ENCODE measurements at places on chromosomes 2 and 18.
A peak's percentile ranks its signal among the peaks of the same experiment; 100 is the strongest.

DNA sequence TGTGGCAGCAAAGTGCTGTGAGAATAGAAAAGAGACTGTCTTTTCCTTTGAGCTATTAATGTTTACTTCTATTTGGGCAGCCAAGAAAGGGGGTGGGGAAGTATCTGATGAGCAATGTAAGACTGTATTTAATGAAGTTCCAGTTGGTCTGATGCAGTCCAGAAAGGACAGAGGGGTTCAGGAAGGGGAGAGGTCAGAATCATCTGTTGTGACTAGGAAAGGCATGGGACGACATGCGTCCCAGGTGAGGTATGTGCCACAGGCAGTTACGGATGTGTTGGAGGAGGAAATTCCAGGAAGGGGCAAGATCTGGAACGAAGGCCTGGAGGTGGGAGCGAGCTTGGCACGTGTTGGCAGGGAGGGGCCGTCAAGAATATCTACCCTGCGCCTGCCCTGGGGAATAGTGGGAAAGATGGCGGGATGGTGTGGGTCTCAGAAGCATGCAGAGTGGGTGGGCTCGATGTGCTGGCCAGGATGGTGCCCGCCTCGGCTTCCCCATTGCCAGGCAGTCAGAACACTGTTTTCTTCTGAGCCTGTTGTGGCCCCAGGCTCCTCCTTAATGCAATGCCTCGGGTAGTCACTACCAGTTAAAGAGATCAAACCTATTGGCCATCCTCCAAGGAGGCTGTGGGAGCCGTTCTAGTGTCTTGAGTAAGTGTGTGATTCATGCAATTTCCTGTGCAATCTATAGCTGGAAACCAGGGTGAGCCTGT lies 57.8 kb upstream of the TXNDC2 start:
- DNase-seq = no peak

DNA sequence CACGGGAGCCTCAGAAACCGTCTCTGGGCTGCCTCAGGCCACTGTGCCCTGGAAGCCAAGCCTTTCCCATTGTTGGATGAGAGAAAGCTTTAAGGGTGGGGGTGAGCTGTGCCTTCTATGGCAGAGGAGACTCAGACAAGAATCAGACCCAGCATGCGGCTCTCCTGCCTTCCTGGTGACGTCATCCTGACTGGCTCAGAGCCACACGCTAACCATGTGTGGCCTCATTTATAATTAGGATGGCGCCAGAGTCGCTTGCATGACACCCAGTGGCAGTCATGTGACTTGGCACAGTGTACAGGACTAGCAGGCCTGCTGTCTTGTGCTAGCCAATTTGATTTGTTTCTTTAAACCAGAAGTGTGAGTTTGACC lies 99.1 kb downstream of the SH3BP4 start:
- DNase-seq = no peak

GRCh38 chr2:206642075-206643025 lies at the start of gene FAM237A:
FAM237A (plus strand) TSS chr2:206642487; CDS start chr2:206644237, 1,750 bp downstream.
- no peak for DNase-seq

DNA sequence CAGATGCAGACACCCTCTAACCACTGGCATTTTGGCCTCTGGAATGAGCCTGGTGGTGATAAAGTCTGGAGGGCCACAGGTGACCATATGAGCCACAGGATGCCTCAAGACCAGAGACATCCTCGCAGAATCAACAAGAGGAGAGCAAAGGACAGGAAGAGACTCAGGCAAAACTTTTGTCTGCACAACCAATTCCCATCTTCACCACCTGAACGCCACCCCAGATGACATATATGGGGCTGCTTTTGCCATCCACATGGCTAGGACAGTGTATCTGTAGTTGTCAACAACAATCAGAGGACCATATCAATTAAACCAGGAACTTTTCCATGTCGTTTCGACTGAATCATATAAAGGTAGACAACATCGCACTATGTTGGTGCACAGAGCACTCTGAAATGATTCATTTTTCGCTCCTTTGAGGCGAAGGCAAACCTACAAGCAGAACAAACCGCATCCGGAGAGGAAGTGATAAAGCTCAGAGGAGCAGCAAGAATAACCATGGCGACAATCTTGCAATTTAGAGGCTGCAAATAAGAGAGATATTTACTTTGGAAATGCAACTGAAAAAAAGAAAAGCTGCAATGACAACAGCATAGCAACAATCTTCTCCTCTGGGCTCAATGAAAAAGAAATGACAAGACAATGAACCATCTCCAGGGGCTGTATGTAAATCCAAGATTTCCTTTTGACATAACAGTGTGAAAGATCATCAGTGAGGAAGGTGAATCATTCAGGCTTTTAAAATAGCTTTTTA lies 204.5 kb downstream of the ARL4C start:
- peak; percentile 74 for DNase-seq

GRCh38 chr2:232581725-232582124 lies 31.2 kb downstream of the EIF4E2 start:
- DNase-seq = no peak

DNA sequence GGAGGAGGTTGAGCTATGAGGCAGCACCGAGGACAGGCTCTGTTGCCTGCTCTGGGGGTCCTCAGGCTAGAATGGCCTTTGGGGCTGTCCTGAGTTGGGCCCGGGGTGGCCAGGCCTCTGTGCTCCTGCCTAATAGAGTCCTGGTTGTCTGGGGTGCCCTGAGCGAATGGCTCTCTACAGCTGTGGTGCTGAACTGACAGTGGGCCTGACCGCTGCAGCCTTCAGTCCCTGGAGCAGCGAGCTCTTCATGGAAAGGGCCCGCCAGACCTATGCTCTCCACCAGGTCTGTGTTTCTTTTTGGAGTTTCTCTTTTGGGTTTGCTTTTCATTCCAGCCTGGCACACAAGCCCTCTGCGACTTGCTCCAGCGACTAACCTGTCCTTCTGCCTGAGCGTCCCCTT lies 679.0 kb upstream of the RAB6C start:
- DNase-seq = no peak

DNA sequence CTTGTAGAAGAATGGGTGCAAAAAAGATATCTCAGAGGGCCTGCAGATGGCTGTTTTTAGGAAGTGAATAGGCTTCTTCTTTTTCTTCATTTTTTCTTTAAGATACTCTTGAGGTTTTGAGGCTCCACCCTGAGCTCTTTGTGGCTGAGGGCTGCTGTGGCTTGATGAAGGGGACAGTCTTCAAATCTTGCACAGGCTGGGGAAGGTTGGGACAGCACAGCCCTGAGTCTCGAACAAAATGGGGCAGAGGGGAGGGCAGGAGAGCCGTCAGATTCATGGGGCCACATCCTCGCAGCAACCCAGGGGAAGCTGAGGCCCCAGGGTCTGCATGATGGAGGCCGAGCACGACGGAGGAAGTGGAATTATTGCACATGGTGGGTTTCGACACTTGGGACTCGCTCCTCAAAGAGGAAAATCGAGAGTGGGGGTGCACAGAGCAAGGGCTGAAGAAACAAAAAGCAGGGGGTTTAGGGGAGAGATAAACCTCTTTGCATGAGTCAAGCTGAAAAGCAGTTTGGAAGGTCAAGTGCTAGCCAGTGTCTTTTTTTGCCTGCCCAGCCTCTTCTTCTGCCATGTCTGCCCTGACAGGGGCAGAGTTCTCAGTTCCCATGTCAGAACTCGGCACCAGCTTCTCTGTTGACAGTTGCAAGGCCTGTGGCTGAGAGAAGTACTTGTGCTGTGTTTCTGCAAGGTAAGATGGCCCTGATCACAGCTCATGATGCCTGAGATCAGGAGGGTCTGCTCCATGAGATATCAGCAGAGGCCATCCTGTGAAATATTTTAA lies 19.5 kb downstream of the INPP4A start:
- DNase-seq = no peak

DNA sequence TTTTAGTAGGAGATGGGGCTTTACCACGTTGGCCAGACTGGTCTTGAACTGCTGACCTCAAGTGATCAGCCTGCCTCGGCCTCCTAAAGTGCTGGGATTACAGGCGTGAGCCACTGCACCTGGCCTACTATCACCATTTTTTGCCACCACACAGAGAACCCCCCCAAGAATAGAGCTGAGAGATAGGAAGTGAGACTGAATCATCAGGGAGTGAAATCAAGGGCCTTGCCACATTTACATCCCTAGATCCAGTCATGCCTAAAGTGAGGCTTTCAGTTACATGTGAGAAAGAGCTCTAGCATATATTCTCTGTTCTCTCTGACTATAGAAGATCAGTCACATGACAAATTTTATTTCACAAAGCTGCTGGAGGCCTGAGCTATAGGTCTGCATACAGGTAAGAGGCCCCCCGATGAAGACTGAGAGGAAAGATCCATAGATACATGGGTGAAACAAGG lies 28.0 kb upstream of the KCMF1 start:
- DNase-seq = no peak

DNA sequence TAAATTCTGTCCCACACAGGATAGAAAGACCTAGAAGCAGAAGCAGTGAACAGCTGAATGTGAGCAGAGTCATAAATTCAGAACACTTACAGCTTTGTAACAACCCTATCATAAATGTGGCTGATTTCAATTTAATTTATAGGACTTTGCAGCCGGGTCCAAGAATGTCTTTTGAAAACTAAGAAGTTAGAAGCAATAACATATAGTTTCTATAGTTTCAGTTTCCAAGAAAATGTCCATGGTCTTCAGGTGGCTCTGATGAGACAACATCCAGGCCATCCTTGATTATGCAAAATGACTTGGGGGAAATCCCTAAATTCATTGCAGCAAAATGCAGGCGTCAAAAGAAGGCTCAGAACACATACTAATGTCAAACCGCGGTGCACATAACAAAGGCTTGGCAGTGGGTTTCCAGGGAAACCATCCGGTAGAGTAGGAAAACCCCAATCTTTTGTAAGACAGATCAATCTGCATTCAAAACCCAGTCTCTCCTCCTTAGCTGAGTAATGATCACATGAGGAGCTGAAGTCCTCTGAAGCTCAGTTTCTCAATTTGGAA lies 442.2 kb upstream of the ID2 start:
- no peak for DNase-seq

- DNase-seq = no peak
Measured at GRCh38 chr18:54952026-54952425, 7.2 kb downstream of the CCDC68 start.

GRCh38 chr18:46759890-46760289 lies 3.0 kb upstream of the ST8SIA5 start:
- DNase-seq = no peak

- no peak for DNase-seq
Measured at GRCh38 chr18:22490429-22490846, 72.7 kb upstream of the CTAGE1 start.

DNA sequence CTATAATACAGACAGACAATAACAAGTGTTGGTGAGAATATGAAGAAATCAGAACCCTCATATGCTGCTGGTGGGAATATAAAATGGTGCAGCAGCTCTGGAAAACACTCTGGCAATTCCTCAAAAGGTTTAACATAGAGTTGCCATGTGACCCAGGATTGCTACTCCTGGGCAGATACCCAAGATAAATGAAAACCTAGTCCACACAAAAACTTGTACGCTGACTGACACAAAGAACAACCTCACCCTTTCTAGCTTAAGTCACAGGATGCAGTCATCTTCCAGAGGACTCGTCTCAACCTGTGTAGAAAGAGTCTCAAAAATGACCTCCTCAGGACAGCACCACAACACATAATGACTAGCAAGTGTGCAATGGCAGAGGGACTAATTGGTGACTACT lies 71.6 kb upstream of the ACAA2 start:
- no peak for DNase-seq

DNA sequence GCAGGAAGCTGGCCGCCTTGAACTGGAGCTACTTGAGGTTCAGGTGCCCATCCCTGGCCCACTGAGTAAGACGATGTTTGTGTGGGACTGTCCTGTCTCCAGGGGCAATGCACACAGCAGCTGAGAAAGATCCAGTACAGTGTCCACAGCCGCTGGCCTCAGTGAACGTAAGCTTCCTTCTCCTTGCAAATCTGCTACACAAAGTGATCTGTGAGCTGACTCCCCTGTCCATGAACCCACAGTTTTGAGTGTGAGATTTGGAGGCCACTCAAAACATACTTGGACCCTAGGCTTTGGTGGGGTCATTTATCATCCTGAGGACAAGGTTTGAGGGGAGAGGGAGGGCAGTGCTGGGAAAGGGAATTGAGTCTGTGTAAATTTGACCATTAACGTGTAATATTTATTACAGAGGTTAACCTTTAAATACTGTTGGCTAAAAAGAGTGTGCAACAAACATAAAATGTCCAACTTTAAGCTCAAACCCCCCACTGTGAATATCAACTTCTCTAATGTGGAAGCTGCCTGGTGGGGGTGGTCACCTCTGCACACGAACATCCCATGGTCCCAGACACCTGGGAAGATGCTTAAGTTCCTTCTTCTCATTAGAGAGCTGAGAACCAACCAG lies 4.9 kb upstream of the CYS1 start:
- no peak for DNase-seq

DNA sequence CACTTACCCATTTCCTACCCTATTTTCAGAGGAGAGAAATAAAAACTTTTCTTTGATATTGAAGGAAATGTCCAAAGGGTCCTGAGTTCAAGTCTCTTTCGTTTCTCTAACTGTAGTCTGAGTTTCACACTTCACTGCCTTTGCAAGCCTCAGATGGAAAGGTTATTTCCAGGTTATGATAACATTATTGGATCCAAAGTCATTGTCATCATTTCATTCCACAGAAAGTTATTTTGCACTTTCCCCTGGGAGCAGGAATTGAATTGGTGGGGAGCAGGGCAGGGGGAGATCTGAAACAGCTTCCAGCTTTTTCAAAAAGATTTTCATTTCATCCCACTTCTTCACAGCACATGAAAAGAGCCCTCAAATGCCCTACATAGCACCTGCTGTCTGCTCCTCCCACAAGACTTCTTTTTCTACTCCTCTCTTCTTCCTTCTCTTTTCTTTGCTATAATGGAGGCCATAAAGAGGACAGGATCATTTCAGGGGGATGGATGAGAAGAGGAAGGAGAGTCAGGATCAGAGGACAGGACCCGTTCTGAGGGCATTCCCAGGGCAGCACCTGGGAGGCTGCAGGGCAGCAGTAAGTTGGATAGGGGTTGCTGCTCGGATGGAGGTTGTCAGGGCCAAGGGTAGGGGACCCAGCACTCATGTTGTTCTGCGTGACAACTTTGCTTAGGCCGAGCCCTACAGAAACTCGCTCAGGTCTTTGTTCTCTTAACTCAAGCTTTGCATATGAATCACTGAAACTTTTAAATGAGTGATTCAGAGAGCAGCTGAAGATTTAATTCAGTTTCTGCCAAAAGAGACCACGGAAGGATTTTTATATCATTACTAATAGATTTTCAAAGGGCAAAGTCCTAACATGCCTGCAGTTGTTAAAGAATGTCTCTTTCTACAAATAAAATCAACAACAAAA lies 11.4 kb upstream of the GALNT5 start:
- DNase-seq = no peak
